ENCODE measurements at places on chromosomes 16 and 17.

DNA sequence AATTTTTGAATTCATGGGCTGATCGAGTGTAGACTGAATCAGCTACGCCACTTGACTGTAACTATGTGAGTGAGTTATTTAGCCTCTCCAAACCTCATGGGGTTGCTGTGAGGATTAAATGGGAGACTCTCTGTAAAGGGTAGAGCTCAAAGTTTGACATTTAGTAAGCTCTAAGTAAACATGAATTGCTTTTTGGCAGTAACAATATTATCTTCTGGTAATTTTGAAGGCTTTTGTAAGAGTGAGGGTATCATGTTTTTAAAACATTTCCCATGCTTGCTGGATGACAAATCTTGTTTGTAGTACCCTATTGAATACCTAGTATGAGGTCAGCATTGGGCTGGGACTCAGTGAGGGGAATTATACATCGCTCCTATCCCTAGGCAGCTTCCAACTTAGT is 35.3 kb downstream of the MRTFB start:
- no peak for DNase-seq

- peak; percentile 97 for DNase-seq
Observed at GRCh38 chr17:44775136-44775837, 16.5 kb downstream of the ADAM11 start.

GRCh38 chr17:57615836-57616757 is 129.0 kb downstream of the CCDC182 start:
- no peak for DNase-seq

GRCh38 chr17:41464682-41465081 is 2.5 kb downstream of the KRT32 start:
- DNase-seq = no peak

GRCh38 chr16:6827267-6827666 is 505.4 kb upstream of the RBFOX1 start:
- no peak for DNase-seq

DNA sequence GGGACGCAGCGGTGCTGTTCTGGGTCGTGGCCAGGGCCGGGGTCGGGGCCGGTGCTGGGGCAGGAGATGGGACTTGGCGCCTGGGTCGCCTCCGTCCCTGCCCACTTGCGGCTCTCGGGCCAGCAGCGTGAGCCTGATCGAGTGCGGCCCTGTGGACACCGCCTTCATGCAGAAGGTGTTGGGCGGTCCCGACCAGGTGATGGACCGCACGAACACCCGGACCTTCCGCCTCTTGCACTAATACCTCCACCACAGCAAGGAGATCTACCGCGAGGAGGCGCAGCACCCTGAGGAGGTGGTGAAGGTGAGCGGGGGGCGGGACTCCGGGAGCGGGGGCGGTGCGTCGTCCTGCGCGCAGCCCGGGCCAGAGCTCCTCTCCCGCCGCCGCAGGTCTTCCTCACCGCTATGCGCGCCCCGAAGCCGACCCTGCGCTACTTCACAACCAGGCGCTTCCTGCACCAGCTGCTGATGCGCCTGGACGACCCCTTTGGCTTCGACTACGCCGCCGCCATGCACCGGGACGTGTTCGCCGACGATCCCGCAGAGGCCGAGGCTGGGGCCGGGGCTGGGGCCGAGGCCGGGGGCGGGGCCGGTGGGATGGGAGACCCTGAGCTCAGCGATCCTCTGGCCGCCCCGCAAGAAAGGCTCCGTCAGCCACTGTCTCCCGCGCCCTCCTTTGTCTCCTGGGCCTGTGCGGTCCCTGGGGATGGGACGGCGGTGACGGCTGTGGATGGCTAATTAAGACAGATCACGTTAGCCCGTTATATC is 4.5 kb upstream of the HSD17B1 start:
- no peak for DNase-seq

DNA sequence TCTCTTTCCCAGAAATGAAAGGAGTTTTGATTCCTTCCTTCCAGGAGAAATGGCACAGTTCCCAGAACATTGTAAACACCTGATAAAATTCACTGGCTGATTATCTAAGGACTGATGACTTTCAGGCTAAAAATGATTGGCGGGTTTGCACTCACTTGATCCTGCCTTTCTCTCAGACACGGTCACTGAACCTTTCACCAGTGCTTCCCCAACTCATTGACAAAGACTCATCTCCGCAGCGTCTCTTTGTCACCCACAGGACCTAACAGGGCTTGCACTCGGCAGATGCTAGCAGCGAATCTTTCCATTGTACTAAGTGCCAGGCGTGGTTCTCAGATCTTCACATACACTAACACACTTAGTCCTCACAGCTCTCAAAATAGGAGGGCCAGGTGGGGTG is 7.3 kb upstream of the DHRS7C start:
- DNase-seq = no peak

GRCh38 chr16:50679676-50680555 is 1.2 kb downstream of the SNX20 start:
- no peak for DNase-seq

DNA sequence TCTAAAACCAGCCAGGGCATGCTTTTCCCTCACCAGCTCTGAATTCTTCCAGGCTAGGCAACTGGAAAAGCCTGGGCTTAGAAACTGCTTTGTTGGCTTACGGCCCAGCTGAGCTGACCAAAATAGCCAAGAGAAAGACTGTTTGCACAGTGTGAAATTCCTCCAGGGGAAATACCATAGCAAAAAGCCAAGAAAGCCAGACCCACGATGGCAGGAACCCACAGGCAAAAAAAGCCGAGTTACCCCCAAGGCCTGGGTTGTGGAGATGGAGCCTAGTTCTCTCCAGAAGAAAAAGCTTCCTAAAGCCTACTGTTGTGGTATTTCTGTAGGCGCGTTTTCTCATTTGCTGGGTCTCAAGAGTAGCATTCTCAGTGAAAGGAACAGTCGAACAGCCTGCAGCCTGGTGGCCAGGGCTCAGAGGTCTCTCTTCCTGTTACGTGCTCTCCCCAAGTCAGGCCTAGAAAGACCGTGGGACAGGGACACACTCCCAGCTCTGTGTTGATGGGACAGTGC is 9.2 kb downstream of the SP2 start:
- DNase-seq = no peak

DNA sequence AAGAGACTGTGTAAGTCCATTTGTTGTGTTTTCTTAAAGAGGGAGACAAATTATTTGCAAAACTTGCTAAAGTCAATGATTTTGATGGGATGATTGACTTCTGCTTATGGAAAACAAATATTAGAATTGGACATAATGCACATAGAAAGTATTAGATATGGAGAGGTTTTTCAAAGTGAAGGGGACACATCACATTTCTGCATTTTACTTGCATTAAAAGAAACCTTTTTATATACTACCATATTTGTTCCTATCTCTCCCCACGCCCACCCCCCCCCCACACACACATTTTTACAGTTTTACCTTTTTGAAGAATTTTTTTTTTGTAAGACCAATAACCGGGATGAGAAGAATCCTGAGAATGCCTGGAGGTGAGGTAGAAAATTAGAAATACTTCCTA is 8.6 kb upstream of the OR4D2 start:
- DNase-seq = no peak

- no peak for DNase-seq
Observed at GRCh38 chr16:87250431-87250960, 66.7 kb downstream of the C16orf95 start.

- no peak for DNase-seq
Observed at GRCh38 chr17:41657936-41658335, 30.7 kb upstream of the EIF1 start.

- DNase-seq = peak; percentile 49
Observed at GRCh38 chr17:55348749-55349354, 72.8 kb downstream of the MMD start.

- no peak for DNase-seq
Observed at GRCh38 chr16:68496689-68497088, 42.4 kb upstream of the ZFP90 start.

DNA sequence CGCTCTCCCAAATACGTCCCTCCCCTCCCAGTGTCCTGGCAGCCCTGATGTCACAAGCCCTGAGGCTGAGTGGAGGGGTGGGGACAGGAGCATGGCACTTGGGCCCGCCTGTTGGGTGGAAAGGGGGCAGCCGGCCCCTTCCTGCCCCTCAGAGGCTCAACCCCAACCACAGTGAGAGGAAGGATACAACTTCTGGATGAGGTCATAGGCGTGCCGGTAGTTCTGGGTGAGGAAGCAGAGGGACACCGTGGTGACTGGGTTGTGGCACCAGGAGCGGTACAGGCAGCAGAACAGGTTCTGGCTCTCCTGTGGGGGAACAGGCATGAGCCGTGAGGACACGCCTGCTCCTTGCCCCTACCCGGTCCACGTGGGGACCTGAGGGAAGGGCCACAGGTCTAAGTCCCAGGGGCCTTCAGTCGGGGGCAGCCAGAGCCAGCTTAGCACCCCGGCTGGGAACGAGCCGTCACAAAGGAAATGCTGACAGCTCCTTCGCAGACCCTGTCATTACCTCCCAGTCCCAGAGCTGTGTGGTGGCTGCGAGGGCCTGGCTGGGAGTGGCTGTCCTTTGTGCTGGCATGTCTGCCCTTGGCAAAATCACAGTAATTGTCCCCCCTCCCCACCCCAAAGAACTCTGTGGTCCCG is 11.2 kb upstream of the MTSS2 start:
- no peak for DNase-seq

GRCh38 chr16:3690470-3690928 is 26.8 kb downstream of the TRAP1 start:
- DNase-seq = peak; percentile 54

DNA sequence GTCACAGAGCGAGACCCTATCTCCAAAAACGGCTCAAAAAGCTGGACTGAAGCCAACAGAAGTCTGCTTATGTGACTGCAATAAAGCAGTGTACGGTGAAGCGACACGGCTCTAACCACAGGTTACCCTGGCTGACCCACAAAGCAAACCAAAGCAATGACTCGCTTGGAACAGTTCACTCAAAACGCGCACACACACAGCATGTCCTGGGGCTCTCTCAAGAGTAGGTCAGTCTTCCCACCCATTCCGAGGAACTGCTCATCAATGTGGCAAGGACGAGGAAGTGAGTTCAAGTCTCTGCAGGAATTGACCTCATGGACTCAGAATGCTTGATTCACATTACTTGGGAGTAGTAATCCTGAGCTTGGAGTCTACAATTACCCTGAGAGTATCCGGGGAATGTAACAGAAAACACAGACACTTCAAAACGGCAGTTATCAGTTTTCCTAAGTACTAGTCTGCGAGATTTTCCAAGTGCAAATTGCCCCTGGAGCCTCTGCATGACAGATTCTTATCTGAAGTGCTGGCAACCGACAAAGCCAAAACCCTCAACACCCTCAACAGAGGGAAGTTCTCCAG is 25.4 kb downstream of the PELP1 start:
- DNase-seq = no peak

- no peak for DNase-seq
Observed at GRCh38 chr16:24409045-24409444, 130.3 kb upstream of the RBBP6 start.

- peak; percentile 40 for DNase-seq
Observed at GRCh38 chr16:46973207-46973995, at the start of gene DNAJA2. TSS of gene DNAJA2 (minus strand) at chr16:46973674. CDS start at chr16:46973572, 102 bp downstream.

DNA sequence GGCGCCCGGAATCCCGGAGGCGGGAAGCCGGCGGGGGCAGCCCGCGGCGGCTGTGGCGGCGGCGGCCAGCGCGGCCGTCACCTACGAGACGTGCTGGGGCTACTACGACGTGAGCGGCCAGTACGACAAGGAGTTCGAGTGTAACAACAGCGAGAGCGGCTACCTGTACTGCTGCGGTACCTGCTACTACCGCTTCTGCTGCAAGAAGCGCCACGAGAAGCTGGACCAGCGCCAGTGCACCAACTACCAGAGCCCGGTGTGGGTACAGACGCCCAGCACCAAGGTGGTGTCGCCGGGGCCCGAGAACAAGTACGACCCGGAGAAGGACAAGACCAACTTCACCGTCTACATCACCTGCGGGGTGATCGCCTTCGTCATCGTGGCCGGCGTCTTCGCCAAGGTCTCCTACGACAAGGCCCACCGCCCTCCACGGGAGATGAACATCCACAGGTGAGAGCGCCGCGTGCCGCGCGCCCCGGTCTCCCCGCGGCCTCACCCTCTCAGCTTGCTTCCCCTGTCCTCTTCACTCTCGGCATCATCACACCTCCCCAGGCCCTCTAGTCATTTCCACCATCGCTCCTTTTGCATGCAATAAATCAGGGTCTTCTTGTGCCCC is 706 bp downstream of the SHISA6 start:
- no peak for DNase-seq

GRCh38 chr17:46262271-46262670 is 32.7 kb upstream of the LRRC37A start:
- DNase-seq = no peak

DNA sequence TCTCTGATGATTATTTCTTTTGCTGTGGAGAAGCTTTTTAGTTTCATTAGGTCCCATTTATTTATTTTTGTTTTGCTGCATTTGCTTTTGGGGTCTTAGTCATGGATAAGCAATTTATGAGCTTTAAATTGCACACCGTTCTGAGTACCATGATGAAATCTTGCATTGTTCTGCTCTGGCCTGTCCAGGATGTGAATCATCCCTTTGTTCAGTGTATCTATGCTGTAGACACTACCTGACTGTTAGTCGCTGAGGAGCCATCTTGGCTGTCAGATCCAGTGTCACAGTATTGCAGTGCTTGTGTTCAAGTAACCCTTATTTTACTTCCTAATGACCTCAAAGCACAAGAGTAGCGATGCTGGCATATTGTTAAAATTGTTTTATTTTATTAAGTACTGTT is 218.0 kb upstream of the CNTNAP4 start:
- no peak for DNase-seq

- DNase-seq = no peak
Observed at GRCh38 chr16:10343124-10343760, 42.6 kb upstream of the ATF7IP2 start.

DNA sequence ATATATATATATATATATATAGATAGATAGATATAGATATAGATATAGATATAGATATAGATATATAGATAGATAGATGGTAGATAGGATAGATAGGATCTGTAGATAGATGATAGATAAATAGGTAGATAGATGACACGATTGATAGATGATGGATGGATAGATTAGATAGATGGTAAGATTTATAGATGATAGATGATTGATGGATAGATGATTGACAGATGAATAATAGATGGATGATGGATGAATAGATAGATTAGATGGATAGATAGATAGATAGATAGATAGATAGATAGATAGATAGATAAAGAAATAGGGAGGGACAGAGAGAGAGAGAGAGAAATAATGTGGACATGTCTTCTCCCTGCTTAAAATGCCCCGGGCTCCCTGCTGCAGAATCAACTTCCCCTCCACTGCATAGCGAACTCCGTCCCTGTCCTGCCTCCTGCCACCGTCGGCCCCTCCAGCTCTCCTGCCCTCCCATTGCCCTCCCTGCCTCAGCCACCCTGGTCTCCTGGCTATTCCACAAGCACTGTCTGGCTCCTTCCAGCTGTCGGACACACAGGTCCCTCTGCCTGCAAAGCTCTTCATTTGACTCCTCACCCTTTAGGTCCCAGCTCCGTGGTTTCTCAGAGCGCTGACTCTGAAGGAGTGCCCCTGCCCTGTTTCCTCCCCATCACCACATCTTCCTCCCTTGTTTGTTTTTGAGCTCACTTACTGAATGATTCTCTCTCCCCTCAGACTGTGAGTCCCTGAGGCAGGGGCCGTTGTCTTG is 254.0 kb downstream of the KATNIP start:
- no peak for DNase-seq

Data from NCI-H1694 (cell line).